Stimulated activated CD4-positive, alpha-beta T cell treated with anti-CD3 and anti-CD28 coated beads, Interleukin-2, amount 100 ng/mL, for 4 hours (primary cell): ENCODE measurements at places on chromosomes 5 and 9.

GRCh38 chr9:35743880-35744518, 5.0 kb downstream of the GBA2 start:
- DNase-seq, result no peak

DNA sequence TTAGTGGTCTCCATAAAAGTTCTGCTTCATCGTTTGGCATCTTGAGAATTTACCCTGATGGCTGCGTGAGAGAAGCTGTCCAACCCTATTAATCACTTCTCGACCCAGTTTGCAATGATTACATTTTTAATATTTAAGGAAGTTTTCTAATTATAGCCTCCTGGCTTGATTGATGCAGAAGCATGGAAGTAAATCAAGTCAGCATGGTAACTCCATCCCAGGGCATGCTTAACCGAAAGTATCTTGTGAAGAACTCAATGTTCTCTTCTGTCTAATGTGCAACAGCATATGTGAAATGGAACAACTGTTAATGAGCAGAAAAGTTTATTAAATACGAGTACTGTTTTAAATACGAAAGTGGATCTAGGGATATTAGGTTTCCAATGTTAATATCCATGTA, 278.9 kb upstream of the CD180 start:
- no peak for DNase-seq

DNA sequence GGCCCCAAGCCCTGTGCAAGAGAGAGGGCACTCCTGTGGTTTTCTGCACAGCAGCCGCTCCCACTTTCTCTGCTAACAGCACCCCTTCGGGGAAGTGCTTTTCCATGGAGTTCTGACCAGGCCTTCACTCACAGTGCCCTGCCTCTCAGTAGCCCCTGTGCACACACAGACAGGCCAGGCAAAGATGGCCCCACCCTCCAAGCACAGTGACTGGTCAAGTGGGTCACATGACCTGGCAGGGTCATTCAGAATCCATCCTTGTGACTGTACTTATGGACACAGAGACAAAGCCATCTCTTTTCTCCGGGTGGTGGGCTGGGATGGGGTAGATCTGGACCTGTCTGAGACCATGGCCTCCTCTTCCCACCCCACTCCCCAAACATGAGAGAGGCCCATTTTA, 82.5 kb downstream of the PSD2 start:
- DNase-seq, result no peak

GRCh38 chr5:61330341-61330844, 1.7 kb upstream of the ZSWIM6 start:
- no peak for DNase-seq

- no peak for DNase-seq
These were observed 331.9 kb upstream of the CCNG1 start for GRCh38 chr5:163105456-163105855.

DNA sequence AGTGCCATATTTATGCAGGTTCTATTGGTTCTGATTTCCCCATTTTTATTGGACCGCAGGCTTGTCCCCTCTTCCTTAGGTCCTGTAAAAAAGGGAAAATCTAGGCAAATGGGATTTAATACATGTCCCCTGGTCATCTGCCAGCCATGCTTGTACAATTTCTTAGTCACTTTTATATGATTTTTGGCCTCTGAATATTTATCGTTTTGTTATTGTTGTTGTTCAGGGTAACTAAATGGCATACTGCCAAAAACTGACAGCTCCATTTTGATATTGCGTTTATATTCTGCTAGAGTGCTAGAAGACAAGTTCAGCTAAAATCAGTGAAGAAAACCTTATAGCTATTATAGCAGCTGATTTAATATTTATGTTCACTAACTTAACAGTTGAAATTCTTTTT, 770.2 kb upstream of the FAM174A start:
- DNase-seq, result no peak

DNA sequence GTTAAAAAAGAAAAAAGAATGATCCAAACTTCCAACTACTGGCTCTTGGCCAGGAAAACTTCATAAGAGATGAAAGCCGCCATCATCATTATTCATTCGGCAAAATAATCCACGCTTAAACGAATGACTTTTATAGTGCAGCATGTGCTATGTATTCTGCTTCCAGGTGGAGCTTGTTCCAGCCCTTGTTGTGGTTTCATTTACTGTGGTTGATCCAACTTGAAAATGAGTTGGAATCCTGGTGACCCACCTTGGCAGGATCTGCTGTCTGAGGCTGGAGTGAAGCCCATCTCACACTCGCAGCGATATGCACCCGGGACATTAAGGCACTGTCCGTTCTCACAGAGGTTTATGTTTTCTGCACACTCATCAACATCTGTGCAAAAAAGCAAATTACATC, 209.6 kb downstream of the FBN2 start:
- no peak for DNase-seq

GRCh38 chr5:43386960-43387362, 25.2 kb downstream of the CCL28 start:
- DNase-seq, result no peak

GRCh38 chr5:56934325-56934724, 17.6 kb downstream of the MIER3 start:
- DNase-seq, result no peak

- no peak for DNase-seq
These were observed 16.7 kb downstream of the ERAP1 start for GRCh38 chr5:96790961-96791504.

- no peak for DNase-seq
These were observed 48.4 kb upstream of the SMIM23 start for GRCh38 chr5:171736976-171737891.

DNA sequence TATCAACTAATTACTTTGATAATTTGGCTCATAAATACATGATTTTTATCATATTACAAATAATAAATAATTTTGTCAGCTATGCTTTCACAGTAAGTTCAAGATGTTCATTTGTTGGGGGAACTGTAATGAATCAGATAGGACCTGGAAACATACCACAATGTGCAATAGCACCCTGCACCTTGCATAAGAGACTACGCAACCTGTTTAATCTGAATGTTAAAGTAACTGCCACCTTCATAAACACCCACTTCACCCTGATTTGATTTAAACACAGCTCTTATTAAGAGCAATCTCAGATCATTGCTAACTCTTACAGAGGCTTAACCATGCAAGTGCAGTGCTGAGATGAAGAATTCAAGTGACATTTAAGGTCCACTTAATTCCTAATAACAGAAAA, 69.1 kb upstream of the GABRA1 start:
- DNase-seq, result no peak

GRCh38 chr5:33501899-33502298, 61.1 kb downstream of the TARS1 start:
- DNase-seq, result no peak

- DNase-seq, result no peak
These were observed 63.3 kb downstream of the PLPP1 start for GRCh38 chr5:55471468-55471867.

DNA sequence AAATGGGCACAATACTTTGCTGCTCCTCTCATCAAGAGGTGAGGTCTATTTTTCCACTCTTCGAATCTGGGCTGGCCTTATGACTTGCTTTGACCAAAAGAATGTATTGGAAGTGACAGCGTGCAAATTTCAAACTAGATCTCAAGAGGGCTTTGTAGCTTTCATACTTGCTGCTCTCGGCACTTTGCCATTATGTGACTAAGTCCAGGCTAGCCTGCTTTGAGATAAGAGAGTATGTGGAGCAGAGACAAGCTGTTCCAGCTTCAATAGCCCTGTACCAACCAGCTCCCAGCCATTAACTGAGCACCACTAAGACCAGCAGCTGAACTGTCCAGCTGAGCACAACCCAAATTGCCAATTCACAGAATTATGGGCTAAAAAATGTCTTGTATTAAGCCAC, 124.6 kb downstream of the ACER2 start:
- DNase-seq, result no peak

GRCh38 chr5:175784230-175784629, 87.1 kb upstream of the CPLX2 start:
- DNase-seq, result no peak

GRCh38 chr9:129629251-129629820, 3.4 kb downstream of the NTMT1 start:
- DNase-seq, result no peak

GRCh38 chr5:141778683-141779082, 96.7 kb upstream of the ARAP3 start:
- DNase-seq, result no peak

- no peak for DNase-seq
These were observed 109.5 kb downstream of the TENT4A start for GRCh38 chr5:6822556-6823343.

GRCh38 chr9:84501587-84501986, 161.0 kb upstream of the SLC28A3 start:
- DNase-seq, result no peak

DNA sequence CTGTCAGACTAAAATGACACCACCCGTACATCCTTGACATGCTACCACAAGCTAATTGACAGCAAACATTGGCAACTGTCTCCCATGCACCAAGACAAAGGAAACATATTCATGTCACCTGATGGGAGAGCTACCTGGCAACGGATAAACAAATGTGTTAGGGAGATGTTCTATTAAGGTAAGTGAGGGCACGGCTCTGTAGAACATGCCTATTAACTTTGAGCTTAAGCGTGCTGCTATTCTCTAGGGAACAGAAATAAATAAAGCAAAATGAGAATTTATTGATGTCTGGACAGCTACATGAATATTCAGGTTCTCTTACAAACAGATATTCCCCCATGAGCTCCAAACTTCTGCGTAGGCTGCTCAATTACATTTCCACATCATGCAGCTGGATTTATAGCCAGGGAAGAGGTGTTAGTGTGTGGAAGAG, 361.4 kb upstream of the RFX3 start:
- no peak for DNase-seq

GRCh38 chr5:72282878-72283277, 37.2 kb downstream of the MRPS27 start:
- DNase-seq, result no peak

DNA sequence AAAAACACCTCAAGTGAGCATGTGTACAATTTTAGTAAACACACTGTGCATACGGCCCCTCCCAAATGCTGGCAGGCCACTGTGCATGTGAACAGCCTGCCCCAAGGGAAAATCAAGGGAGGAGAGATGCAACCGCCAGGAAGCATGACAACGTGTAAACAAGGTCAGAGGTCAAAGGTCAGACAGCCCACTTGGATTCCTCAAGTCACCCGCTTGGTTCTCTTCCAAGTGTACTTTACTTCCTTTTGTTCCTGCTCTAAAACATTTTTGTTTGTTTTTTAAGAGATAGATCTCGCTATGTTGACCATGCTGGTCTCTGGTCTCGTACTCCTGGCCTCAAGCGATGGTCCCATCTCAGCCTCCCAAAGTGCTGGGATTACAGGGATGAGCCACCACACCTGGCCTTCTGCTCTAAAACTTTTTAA, 126.7 kb upstream of the SHB start:
- no peak for DNase-seq

GRCh38 chr9:133257465-133257956, 17.5 kb downstream of the ABO start:
- no peak for DNase-seq

- DNase-seq, result no peak
These were observed 96.7 kb upstream of the FER start for GRCh38 chr5:108650997-108651396.

DNA sequence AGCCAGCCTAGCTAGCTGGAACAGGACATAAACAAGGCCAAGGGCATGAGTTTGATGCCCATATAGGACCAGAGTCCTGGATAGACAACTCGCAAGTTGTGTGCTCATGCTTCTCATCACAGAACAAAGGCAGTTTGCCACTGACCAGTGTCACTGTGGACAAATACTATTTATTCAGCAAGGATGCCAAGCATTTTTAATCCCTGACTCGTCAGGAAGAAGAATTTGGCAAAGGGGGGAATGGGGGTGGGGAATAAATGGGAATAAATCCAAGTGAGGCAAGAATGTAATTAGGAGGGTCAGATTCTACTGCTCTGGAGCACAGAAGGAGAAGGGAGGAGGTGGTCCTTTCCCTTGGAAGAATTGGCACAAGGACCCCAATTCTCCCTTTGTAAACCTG, 46.8 kb upstream of the ANKRD55 start:
- no peak for DNase-seq

GRCh38 chr5:157559301-157559700, 16.3 kb downstream of the ADAM19 start:
- DNase-seq, result no peak

DNA sequence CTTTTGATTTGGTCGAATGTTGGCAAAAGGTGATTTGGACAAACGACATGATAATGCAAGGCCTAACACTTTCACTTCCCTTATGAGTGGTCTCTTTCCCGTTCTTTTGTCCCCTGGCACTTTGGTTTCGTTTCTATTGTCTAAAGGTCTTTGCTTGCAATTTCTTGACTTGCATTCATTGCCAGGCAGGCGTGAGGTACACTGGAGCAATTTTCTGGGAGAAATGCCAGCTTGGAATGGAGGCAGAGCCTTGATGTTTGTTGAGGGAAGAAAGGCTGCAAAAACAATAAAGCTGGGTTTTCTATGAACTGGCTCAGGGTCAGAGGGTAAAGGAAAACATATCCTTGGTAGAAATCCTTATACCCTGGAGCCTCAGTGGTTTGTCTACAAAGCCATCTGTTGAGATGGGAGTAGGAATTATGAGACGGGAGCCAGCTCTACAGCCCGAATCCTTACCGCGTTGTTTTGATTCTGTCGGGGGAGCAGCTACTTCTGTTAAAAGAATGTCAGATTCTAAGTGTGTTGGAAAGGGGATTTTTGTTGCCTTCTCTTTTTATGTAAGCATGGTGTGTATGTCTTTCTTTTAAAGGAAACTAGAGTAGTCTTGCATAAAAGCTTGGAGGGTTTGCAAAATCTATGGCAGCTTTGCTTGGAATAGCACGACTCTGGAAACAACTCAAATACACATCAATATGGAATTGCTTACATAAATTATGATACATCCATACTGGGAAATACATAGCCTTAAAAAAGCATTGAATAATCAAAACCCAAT, 158.9 kb downstream of the RMI1 start:
- DNase-seq, result no peak

DNA sequence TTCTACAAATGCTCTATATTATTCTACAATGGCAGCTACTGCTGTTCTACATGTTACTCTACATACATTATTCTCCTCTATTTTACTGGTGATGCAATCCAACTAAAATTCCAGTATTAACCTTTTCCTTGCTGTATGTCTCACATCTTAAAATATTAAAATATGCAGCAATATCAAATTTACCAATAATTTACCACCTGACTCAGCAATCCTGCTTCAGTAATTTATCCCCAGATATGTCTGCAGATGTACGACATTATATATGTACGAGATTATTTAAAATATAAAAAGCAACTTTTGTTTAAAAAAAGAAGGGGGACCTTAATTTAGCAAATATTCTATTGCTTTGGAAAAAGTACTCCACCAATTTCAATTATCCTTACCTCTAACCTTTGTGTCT, 11.6 kb downstream of the KIF3A start:
- no peak for DNase-seq

GRCh38 chr9:27426511-27427271, 97.4 kb upstream of the IFNK start:
- DNase-seq, result no peak
